ENCODE measurements at places on chromosomes 5 and 9. TPM values are rescaled to one million over a fixed set of nuclear protein-coding genes. Genes with fewer than 3 reads are reported as not detected.

GRCh38 chr5:35202319-35203111 is 27.8 kb downstream of the PRLR start:
- DNase-seq, result peak; percentile 45

DNA sequence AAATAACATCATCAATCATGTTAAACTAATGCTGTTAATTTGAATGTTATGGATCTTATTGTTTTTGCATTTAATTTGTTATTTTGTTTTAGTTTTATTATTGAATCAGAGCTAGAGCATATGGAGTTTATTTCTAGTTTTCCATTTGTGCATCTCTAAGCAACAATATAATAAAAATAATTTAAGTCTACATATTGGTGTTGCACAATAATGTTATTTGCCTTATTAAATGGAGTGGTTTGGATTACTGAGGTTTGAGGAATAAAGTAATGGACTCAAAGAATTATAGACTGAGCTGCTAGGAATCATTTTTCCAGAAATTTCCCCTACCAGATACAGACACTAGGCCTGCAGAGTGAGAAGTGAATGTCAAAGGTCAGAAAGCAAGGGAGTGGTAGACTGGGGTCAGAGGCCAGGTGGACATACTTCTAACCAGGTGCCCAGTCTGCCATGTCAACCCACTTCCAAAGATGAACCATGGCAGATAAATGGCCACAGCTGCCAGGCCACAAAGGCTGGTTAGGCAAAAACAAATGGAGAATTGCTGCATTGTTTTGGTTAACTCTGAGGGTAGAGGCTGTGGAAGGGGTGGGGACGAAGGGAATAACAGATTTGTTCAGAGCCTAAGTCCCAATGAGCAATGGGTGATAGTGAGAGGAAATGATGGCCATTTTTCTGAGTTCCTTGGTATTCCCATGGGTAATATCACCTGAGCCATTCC is 113.1 kb downstream of the FBXL7 start:
- no peak for DNase-seq

- DNase-seq, result no peak
Observed at GRCh38 chr5:14545308-14545707, 36.3 kb upstream of the OTULINL start.

GARIN3 gene
- not detected for total RNA-seq

DNA sequence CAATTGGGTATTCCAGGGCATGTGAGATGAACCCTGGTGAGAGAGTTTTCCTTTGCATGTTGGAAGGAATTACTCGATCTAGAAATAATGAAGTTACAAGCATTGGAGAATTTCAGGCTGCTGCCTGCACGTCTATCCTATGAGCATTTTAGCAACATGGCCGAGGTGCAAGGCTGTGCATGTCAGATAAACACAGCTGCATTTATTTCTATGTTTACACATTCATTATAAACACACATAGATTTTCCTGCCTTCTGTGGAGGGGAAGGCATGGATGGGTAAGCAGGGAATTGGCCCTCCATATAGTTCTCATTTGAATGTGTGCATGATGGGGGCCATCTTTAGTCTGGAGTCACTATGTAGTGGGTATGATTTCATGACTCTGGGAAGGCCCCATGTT is 42.3 kb downstream of the AOPEP start:
- no peak for DNase-seq

Measured in RPMI7951 (cell line).